AG08396 (cell line): ENCODE measurements at places on chromosomes 3 and 15.

DNA sequence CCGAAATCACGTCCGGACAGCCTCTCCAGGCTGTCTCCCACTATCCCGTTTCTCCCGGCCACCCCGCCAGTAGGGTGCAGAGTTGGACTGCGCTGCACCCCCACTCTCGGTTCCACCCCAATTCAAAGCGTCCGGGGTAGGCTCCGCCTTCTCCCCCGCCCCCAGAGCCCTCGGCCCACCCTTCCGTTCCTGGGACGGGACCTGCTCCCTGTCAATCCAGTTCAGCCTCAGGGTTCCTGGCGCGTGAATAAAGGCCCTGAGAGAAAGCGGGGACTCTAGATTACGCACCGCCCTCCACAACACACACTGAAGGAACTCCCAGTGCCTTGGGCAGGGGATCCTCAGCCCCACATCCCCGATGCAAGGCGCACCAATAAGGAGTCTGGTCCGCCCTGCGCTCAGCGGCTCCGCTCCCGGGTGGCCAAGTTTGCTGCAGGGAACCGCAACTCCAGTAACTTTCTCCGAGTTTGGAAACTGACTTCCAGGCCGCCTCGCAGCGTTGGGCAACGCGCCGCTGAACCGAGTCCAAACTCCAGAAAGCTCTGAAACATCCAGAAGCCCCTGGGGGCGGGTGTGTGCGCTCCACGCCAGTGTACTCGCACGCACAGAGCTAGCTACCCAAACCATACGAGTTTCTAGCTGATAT, 1.9 kb downstream of the ADAMTS9 start:
- peak; percentile 82 for DNase-seq

DNA sequence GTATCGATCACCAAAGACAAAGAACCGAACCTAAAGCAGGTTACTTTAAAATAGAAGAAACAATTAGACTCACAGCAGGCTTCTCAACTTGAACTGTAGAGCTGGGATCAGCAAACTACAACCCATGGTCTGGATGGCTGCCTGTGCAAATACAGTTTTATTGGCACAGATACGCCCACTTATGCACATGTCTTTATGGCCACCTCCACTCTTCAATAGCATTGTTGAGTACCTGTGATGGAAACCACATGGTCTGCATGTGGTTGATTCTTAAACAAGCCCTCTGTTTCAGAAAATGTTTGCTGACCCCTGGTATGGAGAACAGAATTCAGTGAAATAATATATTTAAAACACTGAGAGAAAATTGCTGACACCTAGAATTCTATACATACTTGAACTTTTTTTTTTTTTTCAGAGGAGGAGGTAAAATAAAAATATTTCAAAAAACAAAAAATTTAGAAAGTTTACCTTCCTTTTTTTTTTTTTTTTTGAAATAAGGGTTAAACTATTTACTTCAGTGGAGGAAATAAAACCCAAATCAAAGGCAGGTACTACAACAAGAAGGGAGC, 263.8 kb upstream of the ATP10A start:
- no peak for DNase-seq

- DNase-seq = no peak
Observed at GRCh38 chr15:68506071-68506470, 72.7 kb upstream of the CORO2B start.

DNA sequence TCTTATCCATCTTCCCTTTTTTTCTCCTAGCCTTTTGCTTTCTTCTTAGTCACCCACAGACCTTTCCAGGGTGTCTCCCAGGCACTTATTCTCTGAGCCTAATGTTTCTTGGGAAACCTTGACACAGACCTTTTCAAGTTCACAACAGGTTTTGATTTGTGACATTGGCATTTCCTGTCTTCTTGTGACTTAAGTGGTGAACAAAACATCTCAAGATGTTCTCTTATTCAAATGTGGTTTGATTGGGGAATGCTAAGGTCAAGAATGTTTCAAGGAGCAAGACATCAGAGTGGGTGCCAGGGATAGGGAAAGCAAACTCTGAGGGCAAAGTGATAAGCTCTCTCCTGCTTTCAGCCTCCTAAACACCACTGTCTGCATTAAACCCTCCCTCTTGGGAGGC, 68.2 kb upstream of the GSK3B start:
- no peak for DNase-seq

GRCh38 chr3:119367000-119367399, 72.8 kb downstream of the ARHGAP31 start:
- no peak for DNase-seq

DNA sequence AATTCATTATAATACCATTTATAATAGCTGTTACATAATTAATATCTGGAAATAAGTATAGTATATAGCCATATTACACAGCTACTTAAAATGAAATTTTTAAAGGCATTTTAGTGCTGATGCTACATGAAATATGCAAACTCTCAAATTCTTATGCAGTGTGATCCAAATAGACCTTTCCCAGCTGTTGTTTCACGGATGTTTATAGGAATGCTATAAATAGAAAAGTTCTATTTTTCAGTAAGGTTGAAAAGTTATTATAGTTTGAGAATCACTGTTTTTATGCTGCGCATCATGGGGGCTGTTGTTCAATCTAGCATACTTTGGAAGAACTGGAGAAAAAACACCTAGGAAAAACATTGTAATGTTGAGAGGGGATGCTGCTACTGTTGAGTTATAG, 147.7 kb upstream of the TRIM42 start:
- DNase-seq = no peak

DNA sequence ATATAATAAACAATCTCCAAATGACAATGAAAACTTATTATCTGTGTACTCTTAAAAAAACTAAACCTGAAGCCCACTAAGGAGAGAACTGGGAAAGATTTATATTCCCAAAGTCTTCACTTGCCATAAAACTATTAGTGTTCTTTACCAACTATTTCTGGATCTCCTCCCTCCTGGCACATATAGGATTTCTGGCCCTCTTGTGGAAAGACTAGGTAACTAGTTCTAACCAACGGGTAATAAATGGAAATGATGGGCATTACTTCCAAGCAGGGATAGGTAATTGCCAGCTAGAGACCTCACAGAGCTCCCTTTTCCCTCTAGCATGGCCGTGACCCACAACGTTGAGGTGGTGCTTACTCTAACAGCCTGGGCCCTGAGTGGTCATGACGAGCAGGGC, 110.1 kb downstream of the DNAH12 start:
- peak; percentile 27 for DNase-seq

- no peak for DNase-seq
Observed at GRCh38 chr3:17194116-17194515, 309.4 kb downstream of the PLCL2 start.

DNA sequence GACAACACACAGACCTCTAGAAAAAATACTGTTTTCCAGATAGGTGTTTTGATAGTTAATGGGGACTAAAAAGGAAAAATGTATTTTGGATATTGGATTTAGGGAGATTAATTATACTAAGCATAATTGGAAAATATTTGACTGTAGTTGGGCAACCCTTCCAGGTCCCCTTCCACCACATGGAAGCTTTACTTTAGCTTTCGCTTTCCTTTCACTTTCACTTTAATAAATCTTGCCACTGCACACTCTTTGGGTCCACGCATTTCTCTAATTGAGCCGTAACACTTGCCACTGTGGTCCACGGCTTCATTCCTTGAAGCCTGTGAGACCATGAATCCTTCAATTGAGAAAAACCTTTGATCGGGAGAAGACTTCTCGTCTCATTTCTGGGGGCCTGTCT, 15.5 kb downstream of the GLDN start:
- no peak for DNase-seq

DNA sequence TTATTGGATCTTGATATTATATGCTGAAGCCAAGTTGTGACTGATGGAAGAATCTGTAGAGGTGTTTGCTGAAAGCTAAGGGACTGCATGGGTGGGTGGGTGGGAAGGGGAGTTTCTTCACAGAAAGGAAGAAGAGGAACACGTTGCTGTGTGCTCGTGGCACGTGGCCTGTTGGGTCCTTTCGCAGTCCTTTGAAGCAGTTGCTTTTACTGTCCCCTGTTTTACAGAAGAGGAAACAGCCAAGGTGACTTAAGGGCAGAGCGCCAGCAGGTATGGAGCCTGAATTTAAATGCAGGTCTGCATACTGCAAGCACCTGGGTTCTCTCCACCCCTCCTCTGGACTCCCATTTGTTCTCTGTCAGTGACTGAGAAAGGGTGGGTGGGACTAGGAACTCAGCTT, 59.4 kb upstream of the PRR23C start:
- no peak for DNase-seq

GRCh38 chr3:128619146-128619890, 31.3 kb downstream of the RPN1 start:
- DNase-seq = peak; percentile 77

- DNase-seq = no peak
Observed at GRCh38 chr3:9136746-9137465, 112.5 kb downstream of the SRGAP3 start.

DNA sequence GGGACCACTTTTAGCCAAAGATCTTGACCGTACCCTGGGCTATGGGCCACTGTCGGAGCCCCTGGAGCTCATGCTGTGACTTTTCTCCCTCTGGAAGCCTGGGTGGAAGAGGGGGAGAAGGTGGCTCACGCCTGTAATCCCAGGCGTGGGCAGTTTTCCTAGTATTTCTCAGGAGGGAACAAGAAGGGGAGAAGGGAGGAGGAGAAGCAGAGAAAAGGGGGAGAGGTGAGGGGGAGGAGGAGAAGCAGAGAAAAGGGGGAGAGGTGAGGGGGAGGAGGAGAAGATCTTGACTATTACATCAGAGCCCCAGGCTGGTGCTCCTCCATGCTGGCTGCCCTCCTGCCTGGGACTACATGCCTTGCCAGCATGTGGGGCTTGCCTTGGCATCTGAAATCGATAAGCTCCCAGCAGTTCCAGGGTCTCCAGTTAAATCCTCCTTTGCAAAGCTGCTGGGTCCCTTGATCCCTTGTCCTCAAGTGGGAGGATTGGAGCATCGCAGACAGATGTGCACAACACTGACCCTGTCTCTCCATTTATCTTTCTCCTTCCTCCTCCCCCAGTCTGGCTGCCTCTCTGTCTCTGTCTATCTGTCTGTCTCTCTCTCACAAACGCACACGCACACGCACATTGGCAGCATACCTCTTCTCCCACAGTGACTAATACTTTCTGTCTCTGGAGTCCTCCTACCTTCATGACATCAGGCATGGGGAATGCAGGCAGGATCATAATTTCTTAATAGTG, 41.6 kb downstream of the MRAS start:
- peak; percentile 81 for DNase-seq

DNA sequence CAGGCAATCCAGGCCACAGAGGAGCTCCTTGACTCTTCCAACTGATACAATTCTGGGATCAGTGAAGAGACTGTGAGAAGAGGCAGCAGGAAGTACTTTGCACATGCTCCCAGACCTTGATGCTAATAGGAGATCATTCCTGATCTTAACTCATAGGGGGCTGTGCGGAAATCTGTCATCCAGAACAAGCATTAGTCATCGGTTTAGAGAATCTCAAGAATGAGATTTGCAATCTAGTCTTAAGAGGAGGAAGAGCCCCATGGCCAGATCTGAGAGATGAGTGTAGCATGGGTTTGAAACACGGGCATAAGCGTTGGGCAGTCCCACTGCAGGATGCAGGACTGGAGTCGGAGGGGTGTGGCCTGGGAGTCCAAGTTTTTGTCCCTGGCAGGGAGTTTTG, 1081.1 kb downstream of the NAALADL2 start:
- DNase-seq = peak; percentile 36

DNA sequence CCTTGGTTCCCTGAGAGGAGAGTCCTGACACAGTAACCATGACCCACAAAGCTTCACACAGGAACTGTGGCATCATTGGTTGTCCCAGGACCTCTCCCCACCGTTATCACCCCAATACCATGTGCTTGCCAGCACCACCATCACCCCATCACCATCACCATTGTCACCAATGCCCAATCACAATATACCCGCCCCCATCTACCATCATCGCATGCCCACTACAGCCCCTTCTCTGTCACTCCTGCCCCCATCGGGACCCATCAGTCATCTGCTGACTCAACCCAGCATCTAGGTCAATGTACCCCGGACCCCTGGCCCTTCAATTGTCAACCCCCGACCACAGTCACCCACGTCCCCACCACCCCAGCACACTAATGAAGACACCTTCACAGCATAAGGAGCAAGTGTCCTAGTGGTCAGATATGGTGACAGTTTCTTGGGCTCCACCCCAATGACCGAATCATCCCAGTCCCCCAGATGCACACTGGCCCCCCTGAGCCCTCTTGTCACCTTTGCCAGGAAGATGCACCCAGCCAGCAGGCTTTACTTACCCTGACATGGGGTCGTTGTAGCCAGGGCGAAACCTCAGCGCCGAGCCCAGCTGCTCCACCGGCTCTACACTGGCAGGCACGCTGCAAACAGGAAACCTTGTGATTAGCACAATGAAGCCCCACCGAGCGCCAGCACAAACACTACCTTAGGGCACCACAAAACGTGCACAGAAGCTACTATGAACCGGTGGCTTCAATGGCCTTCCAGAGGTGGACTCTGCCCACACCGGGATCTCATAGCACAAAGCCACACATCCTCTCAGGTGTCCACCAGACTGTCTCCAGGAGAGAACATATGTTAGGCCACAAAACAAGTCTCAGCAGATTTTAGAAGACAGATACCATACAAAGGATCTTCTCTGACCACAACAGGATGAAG, 25.1 kb downstream of the SHISA5 start:
- no peak for DNase-seq

DNA sequence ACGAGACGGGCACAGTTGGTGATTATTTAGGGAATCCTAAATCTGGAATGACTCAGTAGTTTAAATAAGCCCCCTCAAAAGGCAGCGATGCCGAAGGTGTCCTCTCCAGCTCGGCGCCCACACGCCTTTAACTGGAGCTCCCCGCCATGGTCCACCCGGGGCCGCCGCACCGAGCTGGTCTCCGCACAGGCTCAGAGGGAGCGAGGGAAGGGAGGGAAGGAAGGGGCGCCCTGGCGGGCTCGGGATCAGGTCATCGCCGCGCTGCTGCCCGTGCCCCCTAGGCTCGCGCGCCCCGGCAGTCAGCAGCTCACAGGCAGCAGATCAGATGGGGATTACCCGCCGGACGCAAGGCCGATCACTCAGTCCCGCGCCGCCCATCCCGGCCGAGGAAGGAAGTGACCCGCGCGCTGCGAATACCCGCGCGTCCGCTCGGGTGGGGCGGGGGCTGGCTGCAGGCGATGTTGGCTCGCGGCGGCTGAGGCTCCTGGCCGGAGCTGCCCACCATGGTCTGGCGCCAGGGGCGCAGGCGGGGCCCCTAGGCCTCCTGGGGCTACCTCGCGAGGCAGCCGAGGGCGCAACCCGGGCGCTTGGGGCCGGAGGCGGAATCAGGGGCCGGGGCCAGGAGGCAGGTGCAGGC, 318.0 kb downstream of the FGF12 start:
- DNase-seq = peak; percentile 23

GRCh38 chr15:93331545-93332167, 242.6 kb upstream of the RGMA start:
- no peak for DNase-seq

DNA sequence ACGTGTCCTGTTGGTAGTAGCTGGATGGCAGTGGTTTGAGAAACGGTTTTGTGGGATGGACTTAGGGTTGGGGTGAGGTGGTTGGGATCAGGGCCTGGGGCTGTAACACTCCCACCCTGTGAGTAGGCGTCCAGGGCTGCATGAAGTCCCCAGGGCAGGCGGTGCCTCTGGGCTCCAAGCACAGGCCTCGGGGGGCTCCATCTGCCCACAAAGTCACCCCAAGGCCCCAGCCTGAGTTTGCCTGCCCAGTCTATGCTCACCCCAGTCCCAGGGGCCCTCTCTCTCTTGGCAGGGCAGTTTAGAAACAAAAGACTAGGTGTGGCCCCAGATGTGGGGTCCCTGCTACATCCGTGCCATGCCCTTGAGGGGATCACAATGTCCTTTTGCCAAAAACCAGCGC, 86.9 kb upstream of the PRR23E start:
- DNase-seq = no peak

- DNase-seq = peak; percentile 28
Observed at GRCh38 chr3:71694358-71694999, 30.7 kb downstream of the EIF4E3 start.
